ENCODE measurements at places on chromosomes 6 and 20.

DNA sequence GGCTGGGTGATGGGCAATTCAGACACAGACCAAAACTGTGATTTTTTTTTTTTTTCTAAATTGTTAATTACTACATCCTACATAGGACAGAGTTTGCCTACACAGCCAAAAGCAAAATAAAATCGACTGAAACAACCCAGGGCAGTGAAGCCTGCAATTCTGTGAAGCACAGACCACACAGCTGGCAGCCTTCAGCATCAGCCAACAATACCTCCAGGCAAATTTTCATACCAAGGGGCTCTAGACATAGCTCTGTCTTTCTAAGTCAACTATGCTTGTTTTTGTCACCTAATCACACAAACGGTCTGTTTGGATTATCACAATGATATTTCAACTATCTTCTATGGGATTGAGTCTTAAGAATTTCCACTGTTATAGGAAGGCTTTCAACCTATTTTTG is 17.6 kb downstream of the RMND1 start:
- H3K36me3 ChIP-seq: peaks cover 6% of the 10 kb centered on the region
- no peak overlapping the region for H3K27ac ChIP-seq
- H3K4me3 ChIP-seq: no peak overlapping the region
- no peak for DNase-seq

DNA sequence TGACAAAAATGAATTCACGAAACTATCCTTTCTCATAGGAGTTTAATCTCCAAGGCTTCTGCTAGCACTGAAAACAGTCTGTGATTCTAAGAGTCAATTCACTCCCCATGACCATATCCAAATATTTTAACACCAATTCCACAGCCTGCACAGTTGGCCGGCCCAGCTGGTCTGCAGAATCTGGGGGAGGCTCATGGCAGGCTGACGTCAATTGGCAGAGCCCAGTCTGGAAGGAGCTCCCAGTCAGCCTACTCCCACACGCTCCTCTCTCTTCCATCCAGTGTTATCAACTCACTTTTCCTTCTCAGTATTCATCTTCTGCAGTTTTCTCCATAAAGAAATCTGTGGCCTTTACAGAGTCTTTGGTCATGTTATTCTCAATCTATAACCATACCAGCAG is 111.0 kb downstream of the TBXT start:
- no peak overlapping the region for H3K4me3 ChIP-seq
- no peaks in the 10 kb centered on the region for H3K36me3 ChIP-seq
- H3K4me1 ChIP-seq: peaks cover 8% of the 10 kb centered on the region
- H3K27ac ChIP-seq: no peak overlapping the region

- H3K4me3 ChIP-seq: no peak overlapping the region
- no peak overlapping the region for H3K27ac ChIP-seq
- H3K27me3 ChIP-seq: no peaks in the 10 kb centered on the region
- H3K4me1 ChIP-seq: peaks cover 9% of the 10 kb centered on the region
- no peak for DNase-seq
Observed at GRCh38 chr20:32965115-32965514, 39.1 kb downstream of the SUN5 start.

DNA sequence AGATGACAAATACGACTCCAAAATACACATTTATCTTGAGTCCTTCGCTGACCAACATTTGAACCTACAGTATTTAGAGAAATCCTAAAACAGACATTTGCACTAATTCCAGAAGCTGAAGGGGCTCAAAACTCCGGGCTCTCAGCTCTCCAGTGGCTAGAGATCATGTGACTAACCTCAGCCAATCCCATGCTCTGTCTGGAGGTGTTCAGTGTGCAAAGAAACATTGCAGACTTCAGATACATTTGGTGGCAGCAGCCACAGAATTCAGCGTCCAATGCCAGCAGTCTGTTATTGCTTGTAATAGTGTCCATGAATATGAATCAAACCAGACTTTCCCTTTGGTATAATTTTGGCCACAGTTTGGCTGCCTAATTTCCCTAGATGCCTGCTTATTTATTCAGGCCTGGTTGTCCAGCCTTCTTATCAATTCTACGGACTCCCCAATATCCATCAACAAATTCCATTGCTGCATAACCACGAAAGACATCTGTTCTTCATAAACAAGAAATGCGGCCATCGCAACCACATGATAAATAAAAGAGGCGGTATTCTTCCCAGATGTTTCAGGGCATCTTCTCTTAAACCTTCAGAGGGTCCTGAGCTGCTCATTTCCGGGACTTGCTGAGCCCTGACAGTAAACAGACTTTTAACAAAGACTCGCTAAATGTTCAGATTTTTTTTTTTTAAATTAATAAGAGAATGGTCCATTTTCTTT is 14.5 kb upstream of the CYP24A1 start:
- H3K36me3 ChIP-seq: no peaks in the 10 kb centered on the region
- no peaks in the 10 kb centered on the region for H3K27me3 ChIP-seq
- DNase-seq: no peak
- H3K4me1 ChIP-seq: no peaks in the 10 kb centered on the region

- no peaks in the 10 kb centered on the region for H3K27me3 ChIP-seq
- H3K4me1 ChIP-seq: no peaks in the 10 kb centered on the region
- DNase-seq: no peak
- H3K36me3 ChIP-seq: no peaks in the 10 kb centered on the region
Observed at GRCh38 chr6:156376091-156376490, 401.1 kb upstream of the ARID1B start.
